ENCODE measurements at places on chromosomes 16 and 17.

DNA sequence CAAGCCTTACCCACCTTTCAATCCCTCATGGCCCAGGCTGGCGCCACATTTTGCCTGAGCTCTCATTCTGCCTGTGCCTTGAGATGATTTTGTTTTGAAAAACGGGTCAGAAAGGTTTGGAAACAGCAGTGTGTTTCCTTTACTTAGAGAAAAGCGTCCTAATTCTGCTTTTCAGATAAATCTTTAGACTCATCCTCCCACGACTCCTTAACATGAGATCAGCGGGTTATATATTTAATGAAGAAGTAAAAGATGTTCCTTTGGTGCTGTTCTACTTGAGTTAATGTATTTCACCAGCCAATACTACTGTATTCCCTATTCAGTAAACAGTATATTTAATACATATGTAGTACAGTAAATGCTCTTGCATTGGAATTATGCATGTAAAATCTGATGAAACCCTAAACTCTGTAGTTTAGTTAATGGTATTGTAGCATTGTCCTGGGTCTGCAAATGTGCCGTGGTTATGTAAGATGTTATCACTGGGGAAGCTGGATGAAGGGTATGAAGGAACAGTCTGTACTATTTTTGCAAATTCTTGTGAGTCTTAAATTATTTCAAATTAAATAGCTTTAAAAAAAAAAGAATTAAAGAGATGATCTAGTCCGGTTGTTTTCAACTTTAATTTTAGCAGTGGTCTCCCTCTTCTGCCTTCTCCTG lies 199.4 kb upstream of the CACNG5 start:
- DNase-seq: no peak

GRCh38 chr17:28751600-28752366 lies 8.0 kb downstream of the TRAF4 start:
- DNase-seq: no peak

DNA sequence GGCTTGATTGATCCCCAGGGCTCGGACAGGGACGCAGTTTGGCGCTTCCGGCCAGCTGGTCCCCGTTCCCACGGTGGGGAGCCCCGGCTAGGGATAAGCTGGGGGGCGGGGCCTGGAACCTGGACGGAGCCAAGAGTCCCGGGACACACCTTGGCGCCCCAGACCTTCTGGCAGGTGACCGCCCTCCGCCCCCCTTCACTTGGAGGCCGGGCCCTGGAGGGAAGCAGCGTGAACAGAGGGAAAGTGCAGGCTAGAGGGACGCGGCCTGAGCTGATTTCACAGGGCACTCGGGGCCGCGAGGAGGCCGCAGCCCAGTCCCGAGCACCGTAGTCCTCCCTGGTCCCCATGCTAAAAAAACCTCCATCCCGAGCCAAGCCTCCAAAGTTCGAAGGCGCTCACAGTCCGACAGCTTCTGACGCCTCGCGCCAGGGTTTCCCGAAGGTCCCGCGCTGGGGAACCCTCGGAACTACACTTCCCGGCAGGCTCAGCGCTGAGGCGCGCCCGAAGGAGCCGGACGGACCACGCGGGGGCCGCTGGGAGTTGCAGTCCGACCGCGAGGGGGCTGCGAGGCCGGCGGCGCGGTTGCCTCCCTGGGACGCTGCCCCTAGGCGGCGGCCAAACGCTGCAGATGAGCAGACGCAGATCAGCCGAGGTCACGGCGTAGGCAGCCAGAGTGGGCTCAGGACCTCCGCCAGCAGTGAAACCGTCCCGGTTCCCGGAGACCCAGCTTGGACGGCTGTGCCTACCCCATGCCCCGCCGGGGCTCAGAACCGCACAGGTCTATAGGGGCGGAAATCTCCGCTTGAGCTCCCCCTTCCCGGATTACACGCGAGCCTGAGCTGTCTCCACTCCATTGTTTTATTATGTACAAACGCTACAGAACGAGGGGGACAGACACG lies at the start of gene TBX6:
Gene TBX6, minus strand, starts transcription at position 451 of the 899 bp plus-strand sequence. CDS start 731 bp downstream, outside the sequence.
- DNase-seq: peak; percentile 91

DNA sequence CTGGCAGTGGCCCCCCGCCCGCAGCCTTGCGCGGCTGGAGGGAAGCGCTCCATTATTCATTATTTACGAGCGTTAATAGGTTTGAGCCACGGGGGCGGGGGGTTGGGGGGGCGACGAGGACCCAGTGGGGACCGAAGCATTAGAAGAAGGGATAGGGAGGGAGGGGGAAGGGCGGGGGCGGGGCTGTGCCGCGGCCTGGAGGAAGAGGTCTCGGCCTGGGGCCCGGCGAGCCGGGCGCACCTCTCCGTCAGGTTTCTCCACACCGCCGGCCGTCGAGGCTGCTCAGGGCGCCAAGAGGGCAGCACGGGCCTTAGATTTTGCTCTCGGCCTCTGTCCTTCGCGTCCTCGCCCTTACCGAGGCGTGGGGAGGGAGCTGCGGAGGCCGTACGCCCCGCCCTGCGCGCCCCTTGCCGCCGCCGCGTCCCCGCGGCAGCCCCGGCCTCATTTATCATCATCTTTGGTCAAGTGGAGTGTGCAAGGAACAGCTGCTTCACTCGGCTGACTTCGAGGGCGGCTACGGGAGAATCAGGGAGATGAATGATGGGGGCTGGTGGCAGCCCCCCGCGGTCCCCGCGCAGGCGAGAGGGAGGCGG lies 54.2 kb downstream of the SREBF1 start:
- DNase-seq: no peak

DNA sequence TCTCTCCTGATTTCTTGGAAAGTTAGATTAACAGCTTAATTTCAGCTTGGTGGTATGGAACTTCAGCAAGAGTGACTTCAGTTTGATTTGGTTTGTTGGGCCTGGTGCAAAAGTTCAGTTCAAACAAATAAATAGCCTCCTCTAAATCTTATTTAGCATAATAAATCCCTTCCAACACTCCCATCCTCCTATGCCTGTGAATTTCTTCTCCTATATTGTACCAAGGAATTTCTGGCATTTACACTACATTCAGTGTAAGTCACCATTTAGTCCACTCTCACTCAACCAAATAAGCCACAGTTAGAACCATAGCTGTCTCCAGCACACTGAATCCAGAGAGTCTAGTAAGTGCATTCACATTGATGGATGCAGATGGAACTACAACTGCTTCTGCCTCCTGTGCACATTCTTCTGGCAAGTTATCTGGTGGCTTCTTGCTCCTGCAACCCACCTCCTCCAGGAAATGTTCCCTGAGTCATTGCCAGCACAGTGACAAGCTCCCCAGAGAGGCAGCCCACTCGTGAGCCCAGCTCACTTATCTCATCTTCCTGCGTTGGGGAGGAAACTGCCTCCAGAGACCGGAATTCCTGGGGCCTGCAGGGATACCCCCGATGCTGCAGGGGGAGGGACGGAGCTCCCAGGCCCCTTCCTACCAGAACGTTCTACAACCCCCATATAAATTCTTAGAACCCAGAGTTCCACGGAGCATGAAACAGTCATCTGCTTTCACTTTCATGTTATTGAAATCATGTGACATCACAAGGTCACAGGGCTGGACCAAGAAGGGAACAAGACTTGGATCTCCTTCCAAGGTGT lies 318.3 kb downstream of the PHKB start:
- DNase-seq: no peak

DNA sequence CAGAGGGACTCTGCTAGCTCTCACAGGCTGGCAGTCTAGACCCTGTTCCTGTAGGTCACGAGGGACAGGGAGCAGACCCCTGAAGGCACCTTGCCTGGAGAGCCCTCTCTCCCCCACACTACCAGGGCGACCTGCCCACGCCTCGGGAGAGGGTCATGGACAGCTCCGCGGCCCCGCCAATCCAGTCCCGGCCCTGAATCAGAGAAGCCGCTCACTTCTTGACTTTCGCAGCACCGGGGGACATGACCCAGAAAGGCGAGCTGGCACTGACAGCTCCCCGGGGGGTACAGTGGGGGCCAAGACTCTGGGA lies 5.1 kb downstream of the KIFC3 start:
- DNase-seq: no peak

DNA sequence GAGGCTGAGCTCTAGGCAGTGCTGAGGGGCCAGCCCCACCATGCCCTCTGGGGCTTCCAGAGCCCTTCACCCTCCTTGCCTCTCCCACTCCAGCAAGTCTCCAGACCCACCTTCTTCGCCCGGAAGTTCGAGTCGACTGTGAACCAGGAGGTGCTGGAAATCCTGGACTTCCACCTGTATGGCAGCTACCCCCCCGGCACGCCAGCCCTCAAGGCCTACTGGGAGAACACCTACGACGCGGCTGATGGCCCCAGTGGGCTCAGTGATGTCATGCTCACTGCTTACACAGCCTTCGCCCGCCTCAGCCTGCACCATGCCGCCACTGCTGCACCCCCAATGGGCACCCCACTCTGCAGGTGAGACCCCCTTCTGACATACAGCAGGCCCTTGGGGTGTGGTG lies 10.5 kb downstream of the XYLT2 start:
- no peak for DNase-seq

- DNase-seq: no peak
These were observed 71.1 kb downstream of the METRNL start for GRCh38 chr17:83150369-83151055.

- peak; percentile 90 for DNase-seq
These were observed 345.4 kb downstream of the SOX9 start for GRCh38 chr17:72466199-72466598.

DNA sequence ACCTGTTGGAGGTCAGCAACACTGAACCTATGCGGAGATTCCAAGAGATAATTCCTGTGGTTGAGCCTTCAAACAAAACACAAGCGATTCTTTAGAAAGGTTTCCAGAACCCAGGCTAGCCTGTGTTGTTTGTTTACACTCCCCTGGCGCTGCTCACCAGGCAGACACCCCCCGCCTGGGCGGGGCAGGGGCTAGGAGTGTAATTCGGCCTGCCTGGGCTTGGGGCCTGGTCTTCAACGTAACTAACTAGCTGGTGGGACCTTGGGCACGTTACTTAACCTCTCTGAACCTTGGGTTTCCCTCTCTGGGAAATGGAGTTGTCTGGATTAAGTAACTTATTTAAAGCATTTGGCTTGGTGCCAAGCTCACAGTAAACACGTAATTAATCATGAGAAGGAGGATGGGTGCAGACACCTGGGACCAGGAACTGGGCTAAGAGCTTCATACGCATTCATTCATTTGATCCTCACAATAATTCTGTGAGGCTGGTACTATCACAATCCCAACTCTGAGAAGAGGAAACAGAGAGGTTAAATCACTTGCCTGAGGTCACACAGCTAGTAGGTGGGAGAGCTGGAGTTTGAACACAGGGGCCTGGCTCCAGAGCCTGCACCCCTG lies 7.6 kb upstream of the ARHGAP27 start:
- no peak for DNase-seq

DNA sequence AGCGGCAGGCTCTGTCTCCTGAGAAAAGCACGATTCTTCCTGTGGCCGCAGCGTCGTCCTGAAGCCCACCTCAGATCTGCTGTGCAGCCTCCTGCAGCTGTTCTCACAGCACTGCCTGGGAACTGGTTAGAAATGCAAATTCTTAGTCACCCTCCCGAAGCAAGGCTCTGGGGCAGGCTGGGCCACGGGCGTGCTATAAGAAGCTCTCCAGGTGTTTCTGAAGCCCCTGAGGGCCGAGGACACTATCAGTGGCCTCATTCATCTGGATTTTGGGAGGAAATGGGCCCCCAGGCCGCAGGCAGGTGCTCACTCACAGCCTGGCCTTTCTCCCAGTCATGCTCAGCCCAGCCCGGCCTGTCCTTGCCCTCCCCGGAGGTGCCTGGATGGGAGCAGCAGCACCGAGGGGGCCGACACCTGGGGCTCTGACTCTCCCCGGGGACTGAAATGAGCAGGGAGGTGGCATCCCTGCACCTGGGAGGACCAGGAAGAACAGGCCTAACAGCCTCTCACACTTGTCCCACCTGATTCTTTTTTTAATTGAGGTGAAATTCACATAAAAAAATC lies 10.4 kb upstream of the NLRC3 start:
- DNase-seq: no peak

DNA sequence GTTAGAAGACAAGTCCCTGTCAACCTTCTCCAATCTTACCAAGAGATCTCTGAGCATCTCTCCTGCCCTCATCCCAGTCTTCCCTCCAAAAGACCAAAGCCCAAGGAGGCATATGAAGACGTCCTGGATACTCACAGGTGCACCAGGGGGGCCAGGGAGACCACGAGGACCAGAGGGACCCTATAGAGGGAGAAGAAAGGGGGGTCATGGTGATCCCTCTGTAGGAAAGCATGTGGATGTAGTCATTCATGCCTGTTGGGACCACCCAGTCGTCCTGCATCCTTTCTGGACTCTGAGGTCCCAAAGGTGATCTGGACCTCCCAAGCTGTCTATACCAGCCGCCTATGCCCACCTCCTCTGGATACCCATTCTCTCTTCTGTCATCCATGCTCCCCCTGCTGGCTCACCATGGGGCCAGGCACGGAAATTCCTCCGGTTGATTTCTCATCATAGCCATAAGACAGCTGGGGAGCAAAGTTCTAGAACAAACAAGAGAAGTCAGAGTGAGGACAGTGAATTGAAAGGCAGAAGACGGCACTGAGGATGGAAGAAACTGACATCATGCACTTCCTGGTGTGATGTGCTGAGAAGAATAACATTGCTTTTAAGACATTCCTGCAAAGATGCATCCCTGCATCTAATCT lies 3.3 kb downstream of the COL1A1 start:
- DNase-seq: no peak

GRCh38 chr17:79836972-79837887 lies 2.0 kb downstream of the CBX4 start:
- DNase-seq: peak; percentile 95

- DNase-seq: no peak
These were observed 171.7 kb downstream of the C16orf95 start for GRCh38 chr16:87145181-87146176.

DNA sequence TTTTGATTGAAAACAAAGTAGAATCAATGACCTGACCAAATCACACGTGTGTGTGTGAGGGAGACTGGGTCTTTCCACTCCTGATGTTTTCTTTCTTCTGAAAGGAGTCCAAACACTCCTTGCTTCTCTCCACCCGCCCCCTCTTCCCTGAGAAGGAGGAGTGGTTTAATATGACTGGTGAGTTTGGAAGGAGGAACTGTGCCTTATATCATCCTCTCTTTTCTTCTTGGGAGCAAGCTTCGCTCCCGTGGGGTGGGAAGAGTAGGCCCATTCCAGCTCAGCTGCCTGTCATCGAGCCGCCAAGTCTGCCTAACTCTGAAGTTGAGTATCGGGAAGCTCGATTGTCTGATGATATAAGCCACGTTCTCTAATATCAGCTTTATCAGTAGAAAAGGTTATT lies 96.5 kb downstream of the YPEL2 start:
- no peak for DNase-seq

GRCh38 chr17:50877838-50878237 lies 11.7 kb upstream of the TOB1 start:
- DNase-seq: no peak

GRCh38 chr17:5364696-5365095 lies 54.8 kb downstream of the NUP88 start:
- DNase-seq: no peak

GRCh38 chr17:71176331-71176730 lies 944.5 kb upstream of the SOX9 start:
- DNase-seq: no peak

- no peak for DNase-seq
These were observed 18.2 kb upstream of the BHLHA9 start for GRCh38 chr17:1251866-1252608.

- no peak for DNase-seq
These were observed 120.4 kb downstream of the CHD9NB start for GRCh38 chr16:52932321-52932720.

GRCh38 chr16:27762441-27762840 lies 212.5 kb downstream of the KATNIP start:
- no peak for DNase-seq

Measured in RWPE2 (cell line).